ENCODE measurements at places on chromosomes 6 and 20.

- no peak for DNase-seq
These were observed 18.6 kb upstream of the FAM135A start for GRCh38 chr6:70394518-70395300.

GRCh38 chr6:57252137-57252536, 30.0 kb upstream of the RAB23 start:
- no peak for DNase-seq

DNA sequence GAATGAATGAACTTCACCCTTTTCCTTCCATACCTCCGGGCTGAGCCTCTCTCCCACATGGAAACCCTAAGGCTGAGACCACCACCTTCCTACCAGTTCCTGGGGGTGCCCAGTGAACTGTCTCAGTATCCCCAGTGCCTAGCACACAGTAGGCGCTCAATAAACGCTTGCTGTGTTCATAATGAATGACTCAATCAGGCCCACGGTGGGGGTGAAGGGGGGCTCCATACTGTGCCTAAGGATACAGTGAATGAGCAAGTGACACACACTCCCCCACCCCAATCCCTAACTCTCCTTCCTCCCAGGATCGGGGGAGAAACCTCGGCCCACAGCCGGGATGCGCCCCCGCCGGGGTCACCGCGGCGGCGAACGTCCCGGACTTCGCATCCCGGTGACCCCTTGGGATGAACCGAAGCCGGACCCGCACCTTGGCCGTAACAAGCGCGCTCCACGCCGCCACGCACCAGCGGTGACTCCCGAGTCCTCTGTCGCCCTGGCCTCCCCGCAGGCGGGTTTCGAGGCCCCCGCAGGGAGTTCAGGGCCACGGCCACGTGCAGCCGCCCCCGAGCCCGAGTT, 592 bp downstream of the KCNG1 start:
- DNase-seq, result no peak

- DNase-seq, result no peak
These were observed 102.6 kb downstream of the COL21A1 start for GRCh38 chr6:56144538-56145324.

GRCh38 chr6:9504191-9504590, 910.7 kb downstream of the TFAP2A start:
- DNase-seq, result no peak

DNA sequence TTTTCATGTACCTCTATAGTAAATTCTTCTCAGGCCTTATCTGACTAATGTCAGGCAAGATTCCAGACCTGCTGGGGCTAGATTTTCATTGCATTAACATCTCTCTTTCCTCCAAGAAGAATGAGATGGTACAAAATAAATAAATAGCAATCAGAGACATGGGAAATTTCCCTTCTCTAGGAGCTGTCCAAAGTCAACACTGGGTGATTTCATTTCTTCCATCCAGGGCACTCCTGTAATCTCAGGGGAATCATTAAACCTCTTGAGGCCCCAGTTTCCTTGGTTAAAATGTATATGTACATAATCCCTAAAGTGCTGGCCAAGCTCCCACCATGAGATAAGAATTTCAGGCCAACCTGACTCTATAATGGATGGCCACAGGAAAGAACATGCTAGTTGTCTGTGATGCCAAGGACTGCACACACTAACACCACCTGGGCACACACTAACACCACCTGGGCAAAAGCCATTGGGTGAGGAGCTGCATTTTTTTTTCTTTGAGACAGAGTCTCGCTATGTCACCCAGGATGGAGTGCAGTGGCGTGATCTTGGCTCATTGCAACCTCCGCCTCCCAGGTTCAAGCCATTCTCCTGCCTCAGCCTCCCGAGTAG, 912 bp downstream of the IL17F start:
- DNase-seq, result no peak

GRCh38 chr6:77324866-77325265, 138.4 kb downstream of the HTR1B start:
- no peak for DNase-seq

GRCh38 chr20:33444797-33445560, 1.4 kb upstream of the SNTA1 start:
- peak; percentile 82 for DNase-seq

- no peak for DNase-seq
These were observed 114.0 kb upstream of the RIN2 start for GRCh38 chr20:19644085-19644484.

DNA sequence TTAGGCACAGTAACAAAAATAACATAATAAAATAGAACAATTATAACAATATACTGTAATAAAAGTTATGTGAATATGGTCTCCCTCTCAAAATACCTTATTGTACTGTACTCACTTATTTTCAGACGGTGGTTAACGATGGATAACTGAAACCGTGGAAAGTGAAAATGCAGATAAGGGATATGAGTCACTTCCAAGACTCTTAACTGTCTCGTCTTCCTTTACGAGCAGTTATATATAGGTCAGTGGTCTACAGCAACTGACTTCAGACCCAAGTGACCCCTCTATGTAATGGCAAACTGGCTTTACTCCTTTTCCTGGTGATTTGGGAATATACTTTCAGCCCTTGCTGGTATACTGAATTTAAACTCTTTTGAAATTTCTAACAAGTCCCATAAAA, 261.4 kb downstream of the SLC35F1 start:
- no peak for DNase-seq

- DNase-seq, result peak; percentile 28
These were observed 87.6 kb downstream of the SMOC2 start for GRCh38 chr6:168528474-168529095.

- no peak for DNase-seq
These were observed 36.0 kb upstream of the MPC1 start for GRCh38 chr6:166418691-166419143.

- peak; percentile 36 for DNase-seq
These were observed 10.8 kb downstream of the GSTA4 start for GRCh38 chr6:52984247-52984646.

DNA sequence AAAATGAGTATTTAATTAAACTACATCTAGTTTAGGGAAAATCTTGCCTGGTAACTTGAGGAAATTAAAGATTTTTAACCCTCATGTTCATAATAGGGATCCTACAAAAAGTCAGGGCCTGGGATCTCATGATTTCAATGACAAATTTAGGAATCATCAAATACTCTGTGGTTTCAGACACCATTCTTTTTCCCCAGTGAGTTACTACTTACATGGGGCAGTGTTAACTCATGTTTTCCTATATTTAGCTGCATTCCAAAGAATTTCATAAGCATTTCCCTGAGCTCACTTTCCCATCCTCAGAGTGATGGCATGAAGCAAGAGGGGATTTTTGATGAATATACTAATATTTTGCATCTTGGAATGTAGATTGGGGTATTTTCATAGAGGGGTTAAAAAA, 321.7 kb downstream of the CENPW start:
- no peak for DNase-seq

GRCh38 chr20:32191873-32192272, 15.7 kb downstream of the PLAGL2 start:
- no peak for DNase-seq

DNA sequence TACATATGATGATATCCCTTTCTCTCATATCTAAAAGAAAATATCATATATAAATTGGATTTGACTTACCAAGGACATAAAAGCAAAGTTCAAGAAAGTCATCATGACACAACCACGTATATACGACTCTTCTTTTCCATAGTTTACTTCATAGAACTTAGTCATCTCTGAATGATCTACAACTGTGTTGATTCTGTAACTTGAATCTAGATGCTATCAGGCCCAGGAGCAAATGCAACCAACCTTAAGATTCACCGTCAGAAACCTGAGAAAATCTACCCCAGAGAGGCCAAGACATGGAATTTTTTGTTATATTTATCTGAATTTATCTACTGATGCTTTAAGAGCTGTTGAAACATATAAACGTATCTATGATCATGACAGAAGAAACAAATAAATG, 165.6 kb downstream of the PDE10A start:
- no peak for DNase-seq

DNA sequence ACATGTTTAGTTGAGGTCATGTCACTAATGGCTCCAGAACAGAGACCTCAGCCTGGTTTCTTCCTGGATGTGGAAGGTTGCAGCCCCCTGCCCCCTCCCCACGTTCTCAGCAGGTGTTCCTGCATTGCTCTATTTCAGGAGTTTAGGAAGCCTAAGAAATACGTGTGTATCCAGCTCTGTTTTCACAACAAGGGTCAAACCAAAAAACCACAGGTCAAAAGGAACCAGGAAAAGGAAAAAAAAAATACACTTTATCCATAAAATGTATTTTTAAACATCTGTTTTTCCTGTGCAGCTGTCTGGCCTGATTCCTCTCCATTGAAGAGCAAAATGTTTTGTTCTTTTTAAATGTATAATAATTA, 107.9 kb upstream of the PLEKHG1 start:
- no peak for DNase-seq

DNA sequence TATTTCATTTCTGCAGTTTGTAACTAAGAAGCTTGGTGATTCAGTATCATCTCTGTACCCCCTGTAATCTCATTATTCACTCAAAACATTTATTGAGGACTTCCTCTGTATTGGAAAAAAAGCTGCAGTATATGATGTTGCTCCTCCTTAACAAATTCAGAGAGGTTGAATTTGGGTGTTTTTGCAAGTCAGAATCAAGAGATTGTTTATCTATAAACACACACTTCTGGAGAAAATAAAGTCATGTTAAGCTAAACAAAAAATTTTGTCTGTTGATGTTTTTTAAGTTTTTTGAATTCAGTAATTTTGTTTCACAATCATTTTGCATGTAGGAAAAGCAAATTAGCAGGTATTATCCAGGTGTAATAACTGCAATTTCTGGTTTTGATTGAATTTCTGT, 11.4 kb upstream of the RHAG start:
- no peak for DNase-seq

- no peak for DNase-seq
These were observed 13.8 kb downstream of the FOXQ1 start for GRCh38 chr6:1325461-1326309.

GRCh38 chr20:40704828-40705227, 15.8 kb upstream of the MAFB start:
- no peak for DNase-seq

DNA sequence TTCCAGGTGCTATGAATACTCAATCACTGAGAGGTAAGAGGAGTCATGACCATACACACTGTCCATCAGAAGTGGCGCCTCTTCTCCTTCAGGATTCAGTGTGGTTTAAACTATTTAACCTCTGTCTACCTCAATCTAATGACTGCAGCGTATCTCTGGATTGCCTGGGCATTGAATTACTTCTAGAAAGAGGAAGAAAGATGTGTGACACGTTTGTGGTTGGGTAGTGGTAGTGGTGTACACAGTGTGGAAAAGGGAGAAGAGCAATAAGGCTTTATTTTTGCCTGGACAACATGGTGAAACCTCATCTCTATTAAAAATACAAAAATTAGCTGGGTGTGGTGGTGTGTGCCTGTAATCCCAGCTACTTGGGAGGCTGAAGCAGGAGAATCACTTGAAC, 38.0 kb upstream of the ECHDC1 start:
- DNase-seq, result no peak

GRCh38 chr6:41519745-41520699, 26.2 kb upstream of the FOXP4 start:
- DNase-seq, result no peak

GRCh38 chr20:52379723-52380336, 188.3 kb upstream of the ZFP64 start:
- peak; percentile 11 for DNase-seq

DNA sequence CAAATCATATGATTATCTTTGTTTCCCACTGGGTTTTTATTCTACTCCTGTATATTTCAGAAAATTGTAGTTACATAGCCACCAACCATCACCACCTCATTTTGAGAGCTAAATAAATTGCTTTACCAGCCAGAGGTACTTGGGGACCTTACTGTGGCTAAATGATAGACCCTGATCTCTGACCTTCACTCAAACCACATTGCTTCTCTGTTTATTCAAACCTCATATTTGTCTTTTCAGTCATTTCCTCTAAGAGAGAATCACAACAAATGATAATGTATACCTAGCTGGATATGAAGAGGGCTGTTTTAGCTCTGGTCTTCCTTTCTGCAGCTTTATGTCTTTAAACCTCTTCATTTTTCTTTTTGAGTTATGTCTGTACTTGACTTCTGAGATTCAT, 142.8 kb downstream of the ADGB start:
- no peak for DNase-seq

GRCh38 chr6:168559574-168560098, 118.7 kb downstream of the SMOC2 start:
- DNase-seq, result no peak

- DNase-seq, result no peak
These were observed 27.5 kb upstream of the MYMX start for GRCh38 chr6:44189257-44189656.

DNA sequence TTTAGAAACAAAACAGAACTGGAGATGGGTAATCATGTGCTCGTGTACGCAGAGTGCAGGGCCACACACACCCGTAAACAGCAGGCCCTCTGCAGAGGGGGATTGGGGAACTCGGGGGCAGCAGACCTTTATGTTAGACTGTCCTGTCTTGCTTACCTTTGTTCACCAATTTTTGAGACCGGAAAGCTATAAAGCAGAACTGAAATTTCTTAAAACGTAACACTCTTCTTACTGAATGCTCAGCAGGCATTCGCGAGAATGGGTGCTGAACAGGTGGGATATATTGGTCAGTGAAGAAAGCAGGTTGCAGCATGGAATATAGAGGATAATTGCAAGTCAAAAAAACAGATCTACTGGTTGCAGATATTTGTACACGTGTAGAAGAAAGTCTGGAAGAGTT, 211.1 kb downstream of the BMP7 start:
- peak; percentile 50 for DNase-seq

- no peak for DNase-seq
These were observed 48.2 kb upstream of the LRRC1 start for GRCh38 chr6:53746442-53747103.

DNA sequence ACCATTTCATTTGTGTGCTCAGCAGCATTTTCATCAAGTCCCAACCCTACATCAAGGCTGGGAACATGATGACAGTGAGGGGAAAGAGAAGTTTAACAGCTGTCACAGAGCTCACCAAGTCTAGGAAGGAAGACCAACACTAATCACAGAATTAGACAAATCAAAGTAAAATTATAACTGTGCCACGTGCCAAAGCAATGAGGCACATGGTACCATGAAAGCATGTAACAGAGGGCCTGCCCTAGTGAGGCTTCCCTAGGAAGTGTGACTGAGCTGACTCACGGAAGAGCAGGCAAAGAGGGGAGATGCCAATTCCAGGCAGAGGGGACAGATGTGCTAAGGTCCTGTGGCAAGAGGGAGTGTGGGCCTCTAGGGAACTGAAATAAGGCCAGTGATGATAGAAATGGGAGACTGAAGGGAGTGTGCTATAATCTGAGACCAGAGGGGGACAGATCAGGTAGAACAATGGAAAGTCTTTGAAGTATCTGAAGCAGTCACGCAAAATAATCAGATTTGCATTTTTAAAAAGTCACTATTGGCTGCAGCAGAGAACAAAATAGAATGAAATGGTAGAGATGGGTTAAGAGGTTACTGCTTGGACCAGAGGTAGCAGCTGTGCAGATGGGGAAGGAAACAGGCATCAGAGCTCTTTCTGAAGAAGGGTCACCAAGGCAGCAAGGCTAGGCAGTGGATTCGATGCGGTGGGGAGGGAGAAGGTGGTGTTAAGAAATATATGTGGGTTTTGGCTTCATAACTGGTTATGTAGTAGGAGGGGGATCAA, 86.8 kb downstream of the GPR6 start:
- DNase-seq, result peak; percentile 73
